ENCODE measurements at places on chromosomes 16 and 17.

GRCh38 chr16:56921571-56921970, 10.4 kb upstream of the HERPUD1 start:
- no peak for DNase-seq

GRCh38 chr17:58089111-58089510, 5.9 kb downstream of the DYNLL2 start:
- DNase-seq = no peak

- DNase-seq = peak; percentile 93
Measured at GRCh38 chr17:47275245-47275984, 21.8 kb downstream of the ITGB3 start.

- no peak for DNase-seq
Measured at GRCh38 chr16:65832679-65833078, 533.8 kb upstream of the CDH5 start.

DNA sequence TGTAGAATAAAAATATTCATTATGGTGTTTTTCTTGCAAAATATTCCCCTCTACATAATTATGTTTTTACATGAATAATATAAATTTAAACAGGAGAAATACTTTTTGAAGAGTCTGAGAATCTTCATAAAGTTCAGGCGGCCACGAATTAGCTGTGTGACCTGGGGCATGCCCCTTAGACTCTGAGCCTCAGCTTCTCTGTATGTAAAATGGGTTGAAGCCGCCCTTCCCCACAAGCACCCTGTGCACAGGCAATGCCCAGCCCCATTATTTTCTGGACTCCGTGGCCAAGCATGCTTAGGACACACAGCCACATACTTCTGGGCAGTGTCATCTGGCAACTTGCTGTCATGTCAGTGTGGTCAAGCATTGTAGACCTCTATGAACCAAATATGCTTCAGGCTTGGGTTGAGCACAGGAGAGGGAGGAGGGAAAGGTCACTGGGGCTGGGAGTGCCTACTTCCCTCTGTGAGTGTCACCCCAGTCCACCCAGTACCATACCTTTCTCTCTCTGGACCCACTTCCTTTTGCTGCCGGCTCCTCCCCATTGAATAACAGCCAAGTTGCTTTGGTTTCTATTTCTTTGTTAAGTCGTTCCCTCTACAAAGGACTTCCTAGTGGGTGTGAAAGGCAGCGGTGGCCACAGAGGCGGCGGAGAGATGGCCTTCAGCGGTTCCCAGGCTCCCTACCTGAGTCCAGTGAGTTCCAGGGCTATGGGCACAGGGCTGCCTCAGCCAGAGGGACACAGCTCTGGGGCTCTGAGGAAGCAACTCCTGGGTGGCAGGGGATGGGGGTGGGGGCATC, at the start of gene LGALS9:
TSS of gene LGALS9 (plus strand) at position 582 of the 804 bp plus-strand sequence. CDS start at position 660, 78 bp downstream.
- peak; percentile 27 for DNase-seq

GRCh38 chr16:60558936-60559335, 1477.3 kb downstream of the CDH8 start:
- DNase-seq = no peak

- DNase-seq = peak; percentile 15
Measured at GRCh38 chr17:34850023-34850422, 111.2 kb downstream of the CCT6B start.

GRCh38 chr17:78049609-78050008, 78.9 kb downstream of the TMC6 start:
- no peak for DNase-seq

DNA sequence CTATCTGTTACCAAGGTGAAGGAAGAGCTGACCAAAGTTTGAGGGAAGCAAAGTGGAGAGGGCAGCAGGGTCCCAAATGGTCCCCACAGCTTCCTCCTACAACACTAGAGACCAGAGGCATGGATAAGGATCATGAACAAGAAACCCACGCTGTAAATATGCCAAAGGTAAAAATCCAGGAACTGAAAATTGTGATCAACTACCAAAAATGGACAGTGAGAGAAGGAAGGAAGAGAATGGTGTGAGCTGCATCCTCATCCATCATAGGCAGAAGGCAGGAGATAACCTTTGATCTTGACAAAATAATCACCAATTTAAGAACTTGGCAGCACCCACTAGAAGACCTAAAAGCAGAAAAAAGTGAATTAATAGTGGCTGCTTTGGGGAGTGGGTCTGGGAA, 66.2 kb downstream of the CYTH1 start:
- DNase-seq = no peak

DNA sequence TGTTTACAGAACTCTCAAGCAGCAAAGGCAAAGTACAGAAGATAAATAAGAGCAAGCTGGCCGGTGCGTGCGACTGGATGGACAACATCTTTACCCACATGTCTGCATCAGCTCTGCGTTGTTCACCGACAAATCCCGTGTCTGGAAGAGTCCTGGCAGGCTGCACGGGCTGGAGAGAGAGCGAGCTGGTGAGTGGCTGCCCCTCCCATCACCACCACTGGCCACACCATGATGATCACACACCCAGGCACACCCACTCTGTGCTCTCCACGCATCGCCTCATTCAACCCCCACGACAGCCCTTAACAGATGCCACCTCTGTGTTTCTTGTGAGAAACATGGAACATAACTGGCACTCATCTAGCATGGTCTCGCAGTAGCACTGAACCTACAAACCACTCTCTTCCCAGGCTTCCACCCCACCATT, 59.2 kb downstream of the ANKRD11 start:
- DNase-seq = no peak

GRCh38 chr17:79728908-79729471, 1.8 kb upstream of the ENPP7 start:
- no peak for DNase-seq

DNA sequence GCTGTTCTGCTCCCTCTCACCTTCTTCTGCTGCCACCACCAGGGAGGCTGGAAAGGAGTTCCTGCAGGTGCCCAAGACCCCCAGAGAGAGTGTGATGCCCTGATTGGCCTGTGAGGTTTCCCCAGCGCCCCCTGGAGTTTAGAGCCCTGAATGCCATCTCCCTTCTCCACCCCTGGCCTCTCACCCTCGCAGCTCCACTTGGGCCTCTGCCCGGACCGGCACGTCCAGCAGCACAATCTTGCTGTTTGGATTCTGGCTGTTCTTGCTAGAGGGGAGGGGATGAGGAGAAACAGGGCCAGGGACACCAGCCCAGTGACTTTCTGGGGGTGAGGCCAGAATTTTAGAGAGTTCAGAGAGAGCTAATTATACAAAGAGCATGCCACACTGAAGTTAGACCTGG, 12.5 kb upstream of the FAM171A2 start:
- DNase-seq = peak; percentile 65

DNA sequence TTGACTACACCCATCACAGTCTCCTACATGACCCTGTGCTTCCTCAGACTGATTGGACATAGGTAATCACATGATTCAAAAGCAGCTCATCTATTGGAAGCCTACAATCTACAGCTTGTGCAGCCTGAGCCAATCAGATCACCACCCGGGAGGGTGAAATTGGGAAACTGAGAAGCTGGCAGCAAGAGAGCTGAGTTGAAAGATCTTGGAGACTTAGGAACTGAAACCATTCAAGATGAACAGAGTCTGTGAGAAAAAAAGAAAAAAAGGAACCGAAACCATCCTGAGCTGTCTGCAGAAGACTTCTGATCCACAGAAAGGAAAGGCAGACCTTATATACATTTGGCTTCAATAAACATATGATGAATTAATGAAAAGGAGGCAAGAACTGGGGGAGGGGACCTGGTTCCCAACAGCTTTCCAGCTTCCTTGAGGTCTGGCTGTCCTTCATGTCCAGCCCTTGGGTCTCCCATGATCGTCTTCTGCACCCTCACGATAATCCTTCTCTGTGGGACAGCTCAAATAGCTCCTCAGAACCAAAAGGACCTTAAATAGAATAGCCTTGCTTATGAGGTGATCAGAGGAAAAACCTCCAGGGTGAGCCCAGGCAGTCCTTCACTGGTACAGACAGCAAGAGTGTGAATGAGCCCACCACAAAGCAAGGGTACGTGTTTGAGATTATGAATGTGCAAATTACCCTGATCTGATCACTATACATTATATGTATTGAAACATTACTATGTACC, 32.6 kb downstream of the PLXDC1 start:
- no peak for DNase-seq

GRCh38 chr16:70660672-70661350, 14.5 kb downstream of the IL34 start:
- DNase-seq = no peak

- peak; percentile 64 for DNase-seq
Measured at GRCh38 chr16:14501331-14502255, 128.5 kb downstream of the PARN start.

- DNase-seq = no peak
Measured at GRCh38 chr16:72044296-72044695, 10.0 kb upstream of the HP start.

DNA sequence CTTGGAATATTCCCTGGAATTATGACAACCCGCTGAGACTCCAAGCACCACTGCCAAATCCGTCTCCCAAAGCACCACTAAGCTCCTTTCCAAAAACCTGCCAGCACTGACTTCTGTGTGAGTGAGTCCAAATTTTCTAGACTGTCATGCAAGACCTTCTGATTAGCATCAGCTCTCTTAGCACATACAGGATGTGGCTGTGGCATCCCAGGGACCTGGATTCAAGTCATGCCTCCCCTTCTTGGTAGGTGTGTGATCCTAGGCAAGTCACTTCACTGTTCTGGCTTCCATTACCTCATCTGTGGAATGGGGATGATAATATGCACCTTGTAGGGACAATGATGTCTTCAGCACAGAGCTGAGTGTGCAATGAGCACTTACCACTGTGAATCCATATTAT, 38.3 kb upstream of the USP7 start:
- no peak for DNase-seq

GRCh38 chr17:614653-615546, 99.7 kb downstream of the VPS53 start:
- DNase-seq = no peak

DNA sequence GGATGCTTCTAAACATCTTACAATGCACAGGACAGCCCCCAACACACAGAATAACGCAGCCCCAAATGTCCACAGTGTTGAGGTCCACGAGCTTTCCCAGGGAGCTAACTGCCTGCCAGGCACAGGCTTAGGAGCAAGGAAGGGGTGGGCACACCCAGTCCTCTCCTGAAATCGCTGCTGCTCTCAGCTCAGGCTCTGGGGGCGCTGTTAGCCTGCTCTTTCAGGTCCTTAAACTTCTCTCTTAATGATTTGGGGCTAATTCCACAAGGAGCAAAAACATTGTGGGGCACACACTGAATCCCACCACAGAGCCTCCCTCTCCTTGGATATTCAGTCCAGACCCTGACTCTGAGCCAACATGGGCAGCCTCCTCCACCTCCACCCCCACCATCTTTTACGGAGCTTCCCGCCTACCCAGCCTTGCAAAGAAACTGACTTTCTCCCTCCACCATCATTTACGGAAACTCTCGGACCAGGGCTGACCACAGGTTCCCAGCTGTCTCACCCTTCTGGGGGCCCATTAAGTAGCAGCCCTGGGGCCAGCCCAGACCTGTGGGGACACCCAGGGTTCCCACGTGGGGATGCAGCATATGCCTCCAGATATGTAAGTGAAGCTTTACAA, 1.1 kb downstream of the CD300H start:
- peak; percentile 67 for DNase-seq

GRCh38 chr17:16935786-16936185, 36.1 kb downstream of the TNFRSF13B start:
- DNase-seq = no peak

DNA sequence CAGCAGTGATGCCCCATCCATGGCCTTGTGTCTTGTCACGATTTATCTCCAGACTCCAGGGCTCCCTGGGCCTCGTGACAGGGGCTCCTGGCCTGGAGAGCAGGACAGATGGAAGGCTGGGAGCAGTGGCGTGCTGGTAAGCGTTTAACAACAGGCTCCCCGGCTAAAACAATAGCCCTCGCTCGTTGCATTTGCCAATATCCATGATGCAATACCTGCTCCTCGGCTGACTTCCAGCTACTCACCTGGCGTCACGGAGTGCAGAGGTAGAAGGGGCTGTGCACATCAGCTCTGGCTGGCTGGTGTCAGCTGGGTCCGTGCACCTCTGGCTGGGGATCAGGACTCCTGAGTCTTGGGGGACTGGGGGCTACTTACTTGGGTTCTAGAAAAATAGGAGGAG, 1.5 kb upstream of the BICDL2 start:
- DNase-seq = no peak

DNA sequence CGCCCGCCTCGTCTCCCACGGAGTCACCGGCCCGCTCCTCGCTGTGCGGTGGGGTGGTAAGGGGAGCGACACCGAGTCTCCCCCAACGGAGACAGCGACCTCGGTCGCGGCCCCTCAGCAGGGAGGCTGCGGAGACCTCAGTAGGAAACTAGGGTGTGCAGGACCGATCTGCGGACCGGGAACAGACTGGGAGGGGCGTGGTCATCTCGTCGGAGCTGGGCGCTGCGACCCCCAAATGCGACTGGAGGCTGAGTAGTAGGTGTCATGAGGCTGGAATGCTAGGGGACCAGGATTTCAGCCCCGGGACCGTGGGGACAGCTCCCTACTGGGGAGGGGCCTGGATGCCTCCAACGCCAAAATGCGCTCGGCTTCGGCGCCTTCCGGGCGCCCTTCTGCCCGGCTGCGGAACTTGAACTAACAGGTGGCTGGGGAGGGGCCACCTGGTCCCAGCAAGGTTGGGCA, 1.3 kb downstream of the CACNG4 start:
- no peak for DNase-seq

DNA sequence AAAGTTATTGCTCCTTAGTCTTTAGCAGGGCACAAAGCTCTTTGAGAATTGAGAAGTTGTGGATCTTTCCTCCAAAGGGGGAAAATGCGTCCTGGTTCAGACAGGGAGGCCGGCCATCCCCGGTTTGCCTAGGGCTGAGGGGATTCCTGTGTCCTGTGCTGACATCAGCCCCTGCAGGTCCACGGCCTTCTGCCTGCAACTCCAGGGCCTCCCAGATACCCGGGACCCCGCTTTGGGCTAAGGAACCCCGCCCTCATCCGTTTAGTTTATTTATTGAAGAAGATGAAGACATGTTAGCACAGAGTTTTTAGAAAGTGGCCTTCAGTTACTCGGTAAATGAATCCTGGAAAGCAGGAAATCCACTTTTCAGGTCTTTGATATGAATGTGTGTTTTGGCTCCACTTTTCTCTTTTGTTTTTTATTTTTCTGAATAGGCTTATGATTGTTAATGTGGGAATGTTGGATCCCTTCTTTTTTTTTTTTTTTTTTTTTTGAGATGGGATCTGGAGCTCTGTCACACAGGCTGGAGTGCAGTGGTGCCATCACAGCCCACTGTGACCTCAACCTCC, 65.6 kb downstream of the CRISPLD2 start:
- DNase-seq = peak; percentile 31

GRCh38 chr17:45648642-45649041, 135.5 kb upstream of the CRHR1 start:
- DNase-seq = no peak

Measured in cardiac muscle cell (in vitro differentiated cells and primary cell).